Stimulated activated CD4-positive, alpha-beta T cell treated with anti-CD3 and anti-CD28 coated beads, Interleukin-4, amount 100 ng/mL, for 24 hours (primary cell): ENCODE measurements at places on chromosomes 7 and 10.
A peak's percentile ranks its signal among the peaks of the same experiment; 100 is the strongest.

DNA sequence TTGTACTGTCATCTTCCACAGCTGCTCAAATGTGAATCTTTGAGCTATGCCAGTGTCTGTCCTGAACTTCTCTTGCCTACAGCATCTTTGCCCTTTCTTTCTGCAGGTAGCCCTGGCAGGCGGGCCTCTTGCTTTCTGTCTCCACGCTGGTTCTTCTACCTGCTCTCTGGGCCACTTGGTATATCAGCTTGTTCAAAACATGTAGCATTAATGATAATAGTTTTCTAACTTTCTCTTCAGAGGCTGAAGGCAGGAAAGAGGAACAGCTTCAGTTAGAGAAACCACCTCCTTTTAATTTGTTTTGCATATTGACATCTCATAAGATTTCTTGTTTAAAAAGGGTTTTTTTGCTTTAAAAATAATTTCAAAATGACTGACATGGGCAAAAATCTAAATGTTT lies 923 bp upstream of the FGL2 start:
- no peak for DNase-seq

GRCh38 chr7:132424821-132425724 lies 151.2 kb downstream of the PLXNA4 start:
- DNase-seq, result no peak

GRCh38 chr7:157851501-157852067 lies 514.8 kb downstream of the DNAJB6 start:
- peak; percentile 82 for DNase-seq

- no peak for DNase-seq
These were observed 267.8 kb downstream of the BICC1 start for GRCh38 chr10:58780476-58780875.

GRCh38 chr10:25692761-25693160 lies 241.3 kb upstream of the MYO3A start:
- no peak for DNase-seq

GRCh38 chr7:100089458-100090196 lies 858 bp downstream of the COPS6 start:
- no peak for DNase-seq

DNA sequence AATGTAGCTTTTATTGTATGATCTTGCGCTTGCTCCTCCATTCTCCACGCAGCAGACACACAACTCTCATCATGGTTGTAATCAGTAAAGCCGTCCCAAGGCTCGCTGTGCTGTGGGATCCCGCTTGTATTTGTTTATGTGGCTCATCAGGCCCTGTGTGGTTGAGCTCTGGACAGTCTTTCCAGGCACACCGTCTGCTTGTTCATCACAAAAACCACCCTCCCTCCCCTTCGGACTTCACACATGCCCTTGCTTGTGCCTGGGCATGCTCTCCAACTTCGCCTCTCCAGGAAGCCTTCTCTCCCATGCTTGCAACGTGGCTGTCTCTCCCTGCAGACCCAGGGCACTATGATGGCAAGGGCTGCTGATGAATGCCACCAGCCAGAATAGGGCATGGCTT lies 62.4 kb downstream of the HK1 start:
- no peak for DNase-seq

DNA sequence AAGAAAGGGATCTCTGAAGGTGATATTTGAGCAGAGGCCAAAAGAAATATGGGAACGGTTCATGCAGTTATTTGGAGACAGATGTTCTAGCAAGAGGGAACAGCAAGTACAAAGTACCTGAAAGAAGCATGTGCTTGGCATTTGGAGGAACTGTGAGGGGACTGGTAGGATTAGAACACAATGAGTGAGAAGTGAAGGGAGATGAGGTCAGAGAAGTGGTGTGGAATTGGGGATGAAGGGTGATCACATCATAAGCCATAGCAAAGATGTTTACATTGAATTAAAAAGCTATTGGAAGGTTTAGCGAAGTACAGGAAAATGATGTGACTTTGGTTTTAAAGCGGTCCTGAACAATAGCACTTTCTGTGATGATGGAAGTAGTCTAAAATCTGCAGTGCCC lies 402.4 kb upstream of the LRGUK start:
- no peak for DNase-seq

DNA sequence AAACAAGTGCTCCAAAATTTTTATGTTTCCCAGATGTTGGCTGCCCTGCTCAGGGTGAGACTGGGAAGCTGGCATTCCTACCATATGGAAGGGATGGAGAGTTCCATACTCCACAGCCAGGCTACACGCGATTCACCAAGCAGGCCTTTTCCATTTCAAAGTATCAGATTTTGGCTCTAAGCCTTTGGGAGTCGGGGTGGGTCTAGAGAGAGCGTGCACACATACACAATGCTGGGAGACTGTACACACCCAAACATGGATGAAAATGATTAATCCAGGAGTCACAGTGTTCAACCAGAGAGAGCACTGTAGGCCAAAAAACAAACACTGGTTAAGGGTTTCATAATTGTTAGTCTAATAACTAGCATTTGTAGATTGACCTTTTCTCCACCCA lies 295.0 kb downstream of the BICC1 start:
- no peak for DNase-seq

GRCh38 chr10:99393036-99393435 lies 37.4 kb downstream of the GOT1 start:
- DNase-seq, result no peak

DNA sequence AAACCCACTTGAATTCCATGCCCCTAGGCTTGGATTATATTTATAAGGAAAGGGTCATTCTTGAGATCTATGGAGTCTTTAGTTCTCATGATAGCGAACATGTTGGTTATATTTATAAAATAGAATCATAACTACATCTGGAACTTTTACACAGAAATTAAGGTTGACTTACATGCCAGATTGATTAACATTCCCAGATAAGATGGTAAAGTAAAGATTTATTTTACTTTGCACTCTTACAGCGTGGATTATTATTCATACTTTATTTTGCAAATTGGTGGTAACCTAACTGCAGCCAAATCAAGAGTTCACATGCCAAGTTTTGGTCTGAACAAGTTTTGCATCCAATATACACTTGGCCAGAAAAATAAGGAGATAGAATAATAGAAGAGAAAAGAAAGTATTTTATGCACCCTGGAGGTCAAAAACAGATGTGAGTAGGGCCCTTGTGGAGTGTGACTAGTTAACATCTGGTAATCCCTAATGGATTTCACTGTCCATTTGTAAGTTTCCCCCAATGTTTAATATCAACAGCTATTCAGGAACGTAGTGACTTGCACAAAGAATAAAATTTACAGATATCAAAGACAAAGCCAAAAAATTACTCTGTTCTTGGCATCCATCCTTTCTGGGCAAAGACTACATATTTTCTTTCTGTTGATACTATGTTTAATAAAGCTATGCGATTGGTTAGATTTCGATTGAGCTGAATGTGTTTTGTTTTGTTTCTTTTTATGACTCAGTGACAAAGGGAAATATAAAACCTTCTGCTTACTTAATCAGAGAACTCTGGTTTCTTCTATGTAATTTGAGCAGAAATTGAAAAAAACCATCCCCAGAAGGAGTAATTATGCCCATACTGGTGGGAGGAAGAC lies 10.1 kb upstream of the TMEM26 start:
- no peak for DNase-seq

DNA sequence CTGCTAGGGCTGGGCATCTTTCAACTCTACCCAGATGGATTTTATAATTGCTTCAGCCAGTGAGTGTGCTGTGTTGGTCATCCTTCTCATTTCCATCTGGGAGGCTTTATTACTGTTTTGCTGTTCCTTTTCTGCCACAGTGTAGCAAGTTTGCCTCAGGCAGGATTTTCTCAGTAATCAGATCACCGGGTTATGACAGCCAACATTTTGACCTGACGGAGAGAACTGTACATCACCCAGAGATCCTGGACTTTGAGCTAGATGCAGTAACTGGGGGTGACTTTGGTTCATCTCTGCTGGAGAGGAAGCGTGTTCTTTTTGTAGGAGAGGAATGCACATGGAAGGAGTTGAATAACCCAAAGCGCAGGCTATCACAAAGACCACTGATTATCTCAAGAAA lies 111.8 kb upstream of the AGR3 start:
- DNase-seq, result no peak

- no peak for DNase-seq
These were observed 2.7 kb downstream of the ORAI2 start for GRCh38 chr7:102436118-102436517.

DNA sequence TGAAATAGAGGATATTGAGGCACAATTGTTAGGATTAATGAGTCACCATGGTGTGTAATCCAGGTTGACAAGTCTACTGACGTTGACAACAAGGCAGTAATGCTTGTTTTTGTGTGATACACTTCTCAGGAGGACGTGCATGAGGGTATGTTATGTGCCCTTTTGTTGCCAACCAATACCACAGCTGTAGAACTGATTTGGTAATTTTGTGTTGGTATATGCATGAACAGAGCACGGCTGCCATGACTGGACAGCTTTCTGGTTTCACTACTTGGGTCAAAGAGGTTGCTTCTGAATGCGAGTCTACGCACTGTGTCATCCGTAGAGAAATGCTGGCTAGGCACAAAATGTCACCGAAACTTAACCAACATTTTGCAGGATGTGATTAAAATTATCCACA lies 32.9 kb downstream of the PHTF2 start:
- peak; percentile 57 for DNase-seq

DNA sequence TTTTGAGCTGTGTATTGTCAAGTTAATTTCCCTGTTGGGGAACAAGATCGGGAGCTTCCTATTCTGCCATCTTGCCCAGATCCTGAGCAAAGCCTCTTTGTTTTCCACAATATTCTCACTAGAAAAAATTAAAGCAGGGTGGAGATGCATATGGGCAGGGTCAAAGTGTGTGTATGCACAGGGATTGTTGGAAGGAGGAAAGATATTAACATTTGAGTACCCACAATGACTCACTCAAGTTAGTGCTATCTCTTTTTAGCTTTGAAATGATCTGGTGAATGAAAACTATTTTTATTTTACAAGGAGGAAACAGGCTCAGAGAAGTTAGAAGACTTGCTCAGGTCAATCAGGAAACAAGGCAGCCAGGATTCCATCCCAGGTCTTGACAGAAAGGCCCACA lies 6.7 kb upstream of the BTBD16 start:
- no peak for DNase-seq

DNA sequence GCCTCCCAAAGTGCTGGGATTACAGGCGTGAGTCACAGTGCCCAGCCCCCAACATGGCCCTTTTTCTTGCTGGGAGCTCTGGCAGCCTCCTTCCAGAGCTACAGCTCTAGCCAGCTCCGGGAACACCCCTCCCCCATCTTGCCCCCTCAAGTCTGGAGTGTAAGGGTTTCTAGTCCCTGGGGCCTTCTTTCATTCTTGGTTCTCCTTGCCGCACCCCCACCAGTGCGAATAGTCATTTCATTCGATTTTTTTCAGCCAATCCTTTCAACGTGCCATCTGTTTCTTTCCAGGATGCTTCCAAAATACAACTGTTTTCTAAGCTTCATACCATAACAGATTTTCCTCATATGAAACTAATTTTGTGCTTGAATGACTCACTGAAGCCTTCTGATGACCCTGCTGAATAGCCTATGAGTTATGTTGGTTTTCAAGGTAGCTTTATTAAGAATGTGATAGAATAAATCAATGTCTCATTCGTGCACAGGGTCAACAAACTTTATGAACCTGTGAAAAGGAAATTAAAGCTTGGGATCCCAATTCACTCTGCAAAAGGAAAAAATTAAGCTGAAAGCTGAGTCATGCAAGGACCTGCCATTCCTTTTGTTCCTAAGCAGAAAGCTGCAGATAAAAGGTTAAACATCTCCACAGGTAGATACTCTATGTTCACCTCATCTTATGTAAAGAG lies 38.6 kb downstream of the CDC14C start:
- DNase-seq, result no peak

- no peak for DNase-seq
These were observed 16.1 kb upstream of the NDST2 start for GRCh38 chr10:73827346-73828089.
